Inflammatory macrophage (primary cell): ENCODE measurements at places on chromosomes 7 and 10.

- DNase-seq: no peak
Observed at GRCh38 chr10:110216942-110217661, 9.7 kb downstream of the MXI1 start.

DNA sequence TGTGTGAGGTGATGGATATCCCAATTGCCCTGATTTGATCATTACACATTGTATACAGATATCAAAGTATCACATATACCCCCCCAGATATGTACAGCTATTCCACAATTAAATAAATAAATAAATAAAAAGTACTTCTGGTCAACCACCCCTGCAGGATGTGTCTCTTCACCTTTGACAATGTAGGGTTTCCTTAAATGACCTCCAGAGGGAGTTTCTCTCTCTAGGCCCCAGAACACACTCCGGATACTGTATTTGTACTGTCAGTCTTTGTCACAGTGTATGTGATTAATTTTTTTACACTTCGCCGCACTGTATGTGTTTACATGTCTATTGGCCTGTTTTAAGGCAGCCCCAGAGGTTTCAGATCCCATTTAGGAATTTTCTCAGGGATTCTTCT is 123.6 kb downstream of the ADCYAP1R1 start:
- DNase-seq: no peak

- DNase-seq: no peak
Observed at GRCh38 chr7:71348821-71349681, 217.1 kb downstream of the GALNT17 start.

DNA sequence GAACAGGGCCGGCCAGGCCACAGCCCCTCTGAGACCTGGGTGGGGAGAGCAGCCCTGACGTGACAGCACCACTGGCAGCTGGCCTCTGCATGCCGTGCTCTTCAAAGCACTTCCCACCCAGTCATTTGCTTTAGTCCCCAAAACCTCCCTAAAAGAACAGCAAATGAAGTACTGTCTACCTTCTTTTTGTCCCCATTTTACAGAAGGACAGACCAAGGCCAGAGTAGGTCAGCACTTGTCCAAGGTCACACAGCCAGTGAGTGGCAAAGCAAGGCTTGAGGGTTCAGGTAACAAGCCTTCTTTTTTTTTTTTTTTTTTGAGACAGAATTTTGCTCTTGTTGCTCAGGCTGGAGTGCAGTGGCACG is 15.1 kb downstream of the ATP6V1F start:
- no peak for DNase-seq

- DNase-seq: peak; percentile 8
Observed at GRCh38 chr10:102419269-102420180, 940 bp upstream of the PSD start.

- no peak for DNase-seq
Observed at GRCh38 chr7:134789967-134790685, 10.7 kb downstream of the CALD1 start.

- DNase-seq: no peak
Observed at GRCh38 chr10:784403-785088, 95.1 kb upstream of the DIP2C start.

- DNase-seq: no peak
Observed at GRCh38 chr10:4038000-4038399, 253.0 kb upstream of the KLF6 start.

DNA sequence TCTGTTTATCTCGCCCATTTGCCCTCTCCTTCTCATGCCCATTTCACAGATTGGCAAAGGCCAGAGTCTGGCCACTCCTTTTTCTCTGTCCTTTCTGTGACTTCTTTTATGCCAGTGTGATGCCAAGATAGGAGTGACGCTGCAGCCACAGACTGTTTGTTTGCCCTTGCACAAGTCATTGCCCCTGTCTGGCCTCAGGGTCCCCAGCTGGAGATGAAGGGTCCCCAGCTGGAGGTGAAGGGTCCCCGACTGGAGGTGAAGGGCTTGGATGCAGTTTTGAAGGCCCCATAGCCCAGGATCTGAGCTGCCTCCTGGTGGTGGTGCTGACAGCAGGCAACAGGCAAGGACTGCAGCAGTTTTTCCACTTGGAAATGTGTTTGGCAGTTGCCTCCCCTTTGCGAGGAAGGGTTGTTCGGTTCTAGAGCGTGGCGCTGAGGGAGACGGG is 50.8 kb upstream of the SLC29A3 start:
- DNase-seq: no peak

DNA sequence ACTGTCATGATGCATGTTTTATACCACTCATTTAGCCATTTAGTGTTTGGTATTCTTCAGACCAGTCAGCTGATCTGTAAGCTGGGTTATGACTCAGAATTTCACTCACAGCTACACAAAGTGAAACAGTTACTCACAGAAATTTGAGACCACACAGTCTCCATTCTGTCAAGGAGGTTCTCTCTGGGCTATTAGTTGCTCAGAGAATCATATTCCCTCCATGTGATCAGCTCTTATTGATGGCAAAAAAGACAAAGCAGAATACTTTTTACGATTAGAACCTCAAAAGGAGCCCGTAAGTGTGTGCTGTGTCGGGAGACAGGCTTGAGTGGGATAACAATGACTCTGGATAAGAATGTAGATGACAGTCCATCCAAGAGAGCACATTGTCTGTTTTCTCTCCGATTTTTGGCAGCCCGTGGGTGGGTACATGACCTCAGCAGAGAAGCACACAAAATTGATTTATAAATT is 277.6 kb upstream of the SORCS1 start:
- DNase-seq: no peak

DNA sequence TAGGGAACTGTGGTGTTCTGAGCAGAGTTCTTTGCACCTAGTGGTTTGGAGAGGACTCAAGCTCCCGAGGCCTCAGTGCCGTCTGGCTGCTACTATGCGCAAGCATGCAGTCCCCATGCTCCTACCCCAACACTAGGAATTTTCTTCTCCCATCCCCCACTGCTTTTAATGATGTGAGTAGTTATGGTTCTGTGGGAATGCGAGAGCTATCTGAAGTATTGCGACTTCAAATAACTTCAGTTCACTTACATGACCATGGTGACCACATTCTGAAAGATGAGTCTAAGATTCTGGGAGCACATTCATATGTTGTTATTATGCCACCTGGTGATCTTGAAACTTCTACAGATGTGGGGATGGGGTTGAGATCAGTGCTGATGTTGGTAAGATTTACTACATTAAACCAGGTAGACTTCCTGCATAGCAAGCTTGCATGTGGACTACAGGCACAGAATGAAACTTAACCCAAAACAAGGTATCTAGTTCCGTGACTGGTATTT is 24.6 kb downstream of the HTR5A start:
- DNase-seq: no peak

DNA sequence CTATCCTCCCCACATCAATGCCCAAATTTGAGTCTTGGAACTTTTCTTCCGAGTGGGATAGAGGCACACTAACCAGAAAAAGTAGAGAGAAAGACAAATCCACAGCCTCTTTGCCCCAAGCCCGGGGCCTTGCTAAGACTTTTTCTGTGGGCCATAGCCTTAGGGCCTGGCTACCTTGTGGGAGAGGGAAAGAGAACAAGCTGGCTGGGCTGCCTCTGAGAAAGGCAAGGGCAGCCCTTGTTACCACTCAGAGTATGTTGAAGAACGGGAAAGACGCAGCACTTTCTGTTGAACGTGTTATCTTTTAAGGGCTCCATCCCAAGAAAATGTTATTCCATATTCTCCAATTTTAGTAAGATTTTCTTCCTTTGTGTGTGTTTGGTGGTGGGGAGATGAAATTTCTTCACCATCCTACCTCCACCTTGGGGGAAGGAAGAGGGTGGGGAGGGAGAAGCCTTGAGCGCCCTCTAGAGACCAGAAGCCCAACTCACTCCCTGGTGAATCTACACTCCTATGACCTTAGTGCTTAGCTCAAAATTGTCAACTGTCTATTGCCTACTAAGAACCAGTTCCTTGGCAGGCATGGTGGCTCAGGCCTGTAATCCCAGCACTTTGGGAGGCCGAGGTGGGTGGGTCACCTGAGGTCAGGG is 3.9 kb upstream of the NRF1 start:
- no peak for DNase-seq

GRCh38 chr10:50421026-50421719 is 169.9 kb upstream of the ASAH2 start:
- DNase-seq: peak; percentile 73

DNA sequence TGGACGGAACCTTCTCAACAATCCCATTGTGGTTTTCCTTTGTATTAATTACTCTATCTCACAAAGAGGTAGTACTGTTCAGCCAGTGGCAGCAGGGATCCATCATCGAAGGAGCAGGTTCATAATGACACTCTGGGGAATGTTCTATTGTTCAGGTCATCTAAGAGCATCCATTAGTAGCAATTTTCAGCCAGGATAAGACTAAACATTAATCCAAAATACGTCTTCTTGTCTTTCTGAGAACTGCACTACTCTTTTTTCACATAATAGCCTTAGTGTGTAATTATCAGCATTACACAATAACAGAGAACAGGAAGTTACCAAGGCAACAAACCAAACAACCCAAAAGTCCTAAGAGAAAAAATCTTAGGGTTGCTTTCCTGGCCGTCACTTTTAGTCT is 259.5 kb upstream of the VWC2 start:
- no peak for DNase-seq

DNA sequence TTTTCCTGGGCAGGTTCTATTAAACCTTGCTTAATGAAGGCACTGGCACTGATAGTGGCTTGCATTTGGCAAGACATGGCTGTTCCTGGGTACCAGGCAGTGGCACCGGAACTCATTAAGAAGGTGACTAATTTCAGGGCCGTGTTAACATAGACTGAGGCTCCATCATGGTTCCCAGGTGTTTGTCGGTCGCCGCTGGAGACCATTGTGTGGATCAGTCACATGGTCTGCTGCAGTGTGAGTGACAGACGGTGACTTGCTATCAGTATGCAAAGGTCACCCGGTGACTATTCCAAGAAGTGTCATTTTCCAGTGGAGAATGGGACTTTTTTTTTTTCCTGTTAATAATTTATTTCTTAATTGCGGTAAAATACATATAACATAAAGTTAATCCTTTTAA is 106.3 kb downstream of the INSYN2A start:
- no peak for DNase-seq
